Activated T-cell treated with anti-CD3 and anti-CD28 coated beads for 1 hour (primary cell): ENCODE measurements at places on chromosomes 7 and 10.

DNA sequence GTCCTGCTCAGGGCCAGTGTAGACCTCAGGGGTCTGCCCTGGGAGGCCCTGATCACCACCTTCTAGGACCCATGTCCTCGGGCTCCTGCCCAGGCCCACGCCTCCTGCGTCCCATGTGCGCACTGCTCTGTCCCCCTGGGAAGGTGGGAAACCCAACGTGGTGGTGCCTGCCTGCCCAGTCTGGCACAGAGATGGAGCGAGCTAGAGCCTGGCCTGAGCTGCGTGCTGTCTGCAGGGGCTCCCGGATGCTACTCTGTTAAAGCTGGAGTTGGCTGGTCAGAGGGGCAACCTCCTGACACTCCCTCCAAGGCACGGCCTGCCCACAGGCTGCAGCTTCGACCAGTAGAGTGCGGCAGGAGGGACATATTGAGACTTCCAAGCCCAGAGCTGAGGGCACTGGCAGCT lies 171.7 kb downstream of the DNAJB6 start:
- no peak for DNase-seq

DNA sequence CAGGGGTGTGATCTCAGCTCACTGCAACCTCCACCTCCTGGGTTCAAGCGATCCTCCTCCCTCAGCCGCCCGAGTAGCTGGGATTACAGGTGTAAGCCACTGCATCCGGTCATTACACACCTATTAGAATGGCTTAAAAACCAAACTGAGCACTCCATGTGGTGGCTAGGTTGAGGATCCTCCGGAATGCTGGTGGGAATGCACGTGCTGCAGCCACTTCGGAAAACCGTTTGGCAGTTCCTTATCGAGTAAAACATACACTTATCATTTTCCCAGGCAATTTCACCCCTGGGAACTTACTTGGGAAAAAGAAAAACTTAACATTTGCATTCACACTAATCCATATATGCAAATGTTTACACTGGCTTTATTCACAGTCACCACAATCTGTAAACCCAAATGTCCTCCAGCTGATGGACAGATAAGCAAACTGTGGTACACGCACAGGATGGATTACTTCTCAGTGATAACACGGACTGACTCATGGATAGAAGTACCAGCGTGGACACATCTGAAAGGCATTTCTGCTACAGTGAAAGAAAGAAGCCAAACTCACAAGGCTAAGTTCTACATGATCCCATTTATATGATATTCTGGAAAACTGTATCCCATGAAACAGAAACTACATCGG lies 20.4 kb downstream of the RFC2 start:
- DNase-seq, result no peak

- no peak for DNase-seq
These were observed 11.0 kb downstream of the TBC1D12 start for GRCh38 chr10:94413361-94413760.

DNA sequence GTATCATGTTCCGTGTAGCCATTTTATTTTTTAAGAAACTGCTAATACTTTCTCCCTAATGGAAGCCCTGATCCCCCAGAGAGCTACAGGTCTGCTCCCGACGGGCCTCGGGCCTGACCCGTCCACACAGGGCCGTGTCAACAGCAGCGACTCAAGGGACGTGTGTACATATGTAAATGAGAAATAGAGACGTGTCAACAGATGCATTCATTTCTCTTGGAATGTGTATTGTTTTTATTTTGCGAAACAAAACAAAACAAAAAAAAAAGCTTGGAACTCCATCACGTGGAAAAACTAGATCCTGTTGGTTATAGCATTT lies 31.7 kb upstream of the PPIF start:
- DNase-seq, result no peak

DNA sequence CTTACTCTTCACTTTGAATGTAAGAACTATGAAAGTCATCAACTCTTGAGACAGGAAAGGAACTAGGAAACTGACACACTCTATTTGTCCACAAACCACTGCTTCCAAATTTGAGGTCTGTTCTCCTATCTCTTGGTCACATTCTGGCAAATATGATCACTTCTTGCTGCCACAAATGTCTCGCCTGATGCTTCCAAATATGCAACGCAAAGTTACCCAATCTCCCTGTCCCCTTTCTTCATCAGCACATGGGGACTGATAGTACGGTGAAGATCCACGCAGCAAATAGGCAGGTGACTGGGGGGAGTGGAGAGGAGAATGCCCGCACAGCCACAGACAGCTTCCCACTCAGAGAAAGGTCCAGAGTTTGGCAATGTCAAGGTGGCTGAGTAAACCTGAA lies 92.6 kb upstream of the TCF7L2 start:
- DNase-seq, result no peak

DNA sequence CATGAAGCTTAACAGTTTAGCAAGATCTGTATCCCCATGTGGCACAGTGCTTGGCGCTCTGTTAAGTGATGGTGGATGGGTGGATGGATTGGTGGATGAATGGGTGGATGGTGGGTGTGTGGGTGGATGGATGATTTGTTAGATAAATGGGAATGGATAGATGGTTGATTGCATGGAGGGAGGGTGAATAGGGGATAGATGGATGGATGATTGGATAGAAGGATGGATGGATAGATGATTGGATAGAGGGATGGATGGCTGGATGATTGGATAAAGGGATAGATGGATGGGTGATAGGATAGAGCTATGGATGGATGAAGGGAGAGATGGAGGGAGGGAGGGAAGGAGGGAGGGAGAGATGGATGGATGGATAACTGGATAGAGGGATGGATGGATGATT lies 229.7 kb downstream of the CUX1 start:
- DNase-seq, result no peak

GRCh38 chr7:95209276-95209675 lies 115.1 kb downstream of the PON1 start:
- no peak for DNase-seq
